ENCODE measurements at places on chromosomes 12 and 14.
A peak's percentile ranks its signal among the peaks of the same experiment; 100 is the strongest.

- peak; percentile 46 for DNase-seq
Measured at GRCh38 chr12:4137015-4137414, 136.5 kb upstream of the CCND2 start.

DNA sequence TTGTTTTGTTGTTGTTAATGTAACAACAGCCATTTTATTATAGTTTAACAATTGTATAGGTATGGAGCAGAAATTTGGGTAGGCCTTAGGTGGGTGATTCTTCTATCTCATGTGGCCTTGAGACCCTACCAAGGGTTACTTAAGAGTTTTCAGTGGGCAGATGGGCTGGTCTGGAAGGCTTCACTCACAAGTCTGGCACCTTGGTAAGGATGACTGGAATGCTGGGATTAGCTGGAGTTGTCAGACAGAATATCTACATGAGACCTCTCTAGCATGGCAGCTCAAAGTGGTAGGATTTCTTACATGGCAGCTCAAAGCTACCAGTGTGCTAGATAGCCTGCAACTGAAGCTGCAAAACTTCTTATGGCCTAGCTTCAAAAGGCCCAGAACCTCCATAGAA is 2.2 kb upstream of the MARS1 start:
- no peak for DNase-seq

DNA sequence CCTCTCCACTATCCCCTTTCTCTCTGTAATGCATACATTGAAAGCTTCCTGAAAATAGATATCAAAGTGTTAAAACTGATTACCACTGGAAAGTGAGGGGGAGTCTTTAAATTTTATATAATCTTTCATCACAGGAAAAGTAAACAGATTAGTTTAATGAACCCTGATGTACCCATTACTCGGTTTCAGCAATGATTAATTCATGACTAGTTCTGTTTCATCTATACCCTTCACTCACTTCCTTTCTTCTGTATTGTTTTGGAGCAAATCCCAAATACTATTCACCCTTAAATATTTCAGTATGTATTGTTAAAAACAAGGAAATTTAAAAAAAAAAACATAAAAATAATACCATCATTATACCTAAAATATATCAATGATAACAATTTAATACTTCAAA is 67.3 kb upstream of the TMCC3 start:
- no peak for DNase-seq

GRCh38 chr12:104740668-104741067 is 217.4 kb downstream of the SLC41A2 start:
- DNase-seq, result no peak

DNA sequence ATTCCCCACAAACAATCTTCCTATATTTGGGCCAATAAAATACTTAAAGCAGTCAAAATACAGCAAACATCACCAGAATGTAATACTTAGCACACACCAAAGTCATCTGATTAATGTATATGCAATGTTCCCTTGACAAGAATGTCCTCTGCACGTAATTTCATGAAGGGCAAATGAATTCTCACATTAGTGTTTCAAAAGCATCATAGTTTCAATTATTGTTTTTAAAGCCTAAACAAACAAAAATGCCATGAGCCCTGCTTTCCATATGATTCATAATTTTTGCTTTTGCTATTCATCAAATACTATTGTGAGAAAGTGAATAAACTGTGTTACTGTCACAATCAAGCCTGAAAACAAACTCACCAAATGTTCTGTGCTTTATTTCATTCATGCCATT is 156.0 kb downstream of the EPS8 start:
- peak; percentile 29 for DNase-seq

DNA sequence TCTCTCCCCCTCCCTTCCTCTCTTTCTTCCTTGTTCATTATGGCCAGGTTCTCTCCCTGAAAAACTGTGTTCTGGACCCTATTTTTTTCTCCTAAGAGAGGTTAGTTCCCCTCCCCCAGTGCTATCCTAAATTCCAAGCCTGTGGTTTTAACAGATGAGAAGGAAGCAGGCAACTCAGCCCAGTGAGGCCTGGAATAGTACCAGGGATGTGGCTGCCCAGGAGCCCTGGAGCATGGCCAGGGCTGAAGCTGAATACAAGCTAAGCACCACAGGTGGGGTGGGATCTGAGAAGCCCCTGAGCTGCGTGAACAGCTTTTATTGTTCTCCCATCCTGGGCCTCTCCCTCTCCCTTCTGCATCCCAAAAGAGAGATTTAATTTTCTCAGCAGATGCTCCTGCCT is 1581.3 kb upstream of the TMEM132C start:
- no peak for DNase-seq

- no peak for DNase-seq
Measured at GRCh38 chr12:123951467-123951866, 21.2 kb downstream of the CCDC92 start.

- DNase-seq, result peak; percentile 50
Measured at GRCh38 chr12:52232674-52233461, at the start of gene KRT7. TSS of gene KRT7 (plus strand) at chr12:52233243. CDS start at chr12:52233297, 54 bp downstream.

- DNase-seq, result peak; percentile 50
Measured at GRCh38 chr12:55797068-55797467, 20.5 kb downstream of the SARNP start.

DNA sequence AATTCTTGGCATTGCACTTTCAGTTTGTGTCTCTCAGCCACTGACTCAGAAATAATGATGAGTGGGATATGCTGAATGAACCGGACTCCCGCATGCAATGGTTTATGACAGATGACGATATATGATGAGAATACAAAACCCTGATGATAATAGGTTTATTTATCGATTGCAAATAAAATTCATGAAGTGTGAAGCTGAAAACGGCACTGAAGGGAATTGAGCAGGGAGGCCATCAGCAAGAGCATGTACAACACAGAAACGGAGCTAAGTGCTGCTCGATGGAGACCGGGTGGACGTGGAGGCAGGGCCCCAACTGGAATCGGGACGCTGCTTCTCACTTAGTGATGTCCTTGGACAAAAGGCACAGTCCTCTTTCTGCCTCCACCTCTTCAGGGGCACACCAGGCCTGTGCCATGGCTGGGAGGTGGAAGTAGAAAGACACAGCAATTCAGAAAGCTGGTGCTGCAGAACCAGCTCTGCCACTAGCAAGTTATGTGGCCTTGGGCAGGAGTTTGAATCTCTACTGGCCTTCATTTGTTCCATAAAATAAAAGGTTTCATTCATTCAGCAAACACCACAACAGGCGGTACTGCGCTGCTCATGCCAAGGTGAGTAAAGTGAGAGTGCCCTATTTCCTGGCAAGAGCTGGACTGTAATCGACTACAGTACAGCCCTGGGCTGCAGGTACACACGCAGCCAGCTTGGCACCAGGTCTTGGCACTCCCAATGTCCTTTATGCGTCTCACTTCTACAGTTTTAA is 117.0 kb downstream of the EGLN3 start:
- no peak for DNase-seq

DNA sequence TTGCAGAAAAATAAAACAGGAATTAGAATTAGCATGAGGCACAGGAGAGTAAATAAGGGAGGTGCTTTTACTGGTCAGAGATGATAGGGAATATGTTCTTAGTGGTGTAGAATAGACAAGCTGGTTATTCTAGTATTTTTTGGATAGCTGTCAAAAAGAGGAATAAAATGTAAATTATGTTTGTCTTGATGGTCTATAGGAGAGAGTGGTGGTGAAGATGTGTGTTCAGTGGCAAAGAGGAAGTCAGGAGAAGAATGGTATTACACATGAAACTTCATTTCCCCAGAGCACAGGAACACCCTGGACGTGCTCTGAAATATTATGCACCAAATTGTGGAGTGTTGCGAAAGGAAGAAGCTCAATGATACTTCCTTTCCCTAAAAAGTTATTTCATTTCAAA is 27.8 kb downstream of the MUCL1 start:
- no peak for DNase-seq

GRCh38 chr12:130816097-130816496 is 23.0 kb downstream of the STX2 start:
- no peak for DNase-seq

- DNase-seq, result peak; percentile 64
Measured at GRCh38 chr14:54329082-54329695, 67.6 kb upstream of the CDKN3 start.

Measured in fibroblast of skin of abdomen (primary cell).